GOT3 (cell line): ENCODE measurements at places on chromosomes 13 and 19.

GRCh38 chr19:1313695-1314613 is 28.3 kb downstream of the EFNA2 start:
- no peak for DNase-seq

- DNase-seq, result no peak
Measured at GRCh38 chr19:46475986-46476385, 4.6 kb upstream of the PNMA8A start.

DNA sequence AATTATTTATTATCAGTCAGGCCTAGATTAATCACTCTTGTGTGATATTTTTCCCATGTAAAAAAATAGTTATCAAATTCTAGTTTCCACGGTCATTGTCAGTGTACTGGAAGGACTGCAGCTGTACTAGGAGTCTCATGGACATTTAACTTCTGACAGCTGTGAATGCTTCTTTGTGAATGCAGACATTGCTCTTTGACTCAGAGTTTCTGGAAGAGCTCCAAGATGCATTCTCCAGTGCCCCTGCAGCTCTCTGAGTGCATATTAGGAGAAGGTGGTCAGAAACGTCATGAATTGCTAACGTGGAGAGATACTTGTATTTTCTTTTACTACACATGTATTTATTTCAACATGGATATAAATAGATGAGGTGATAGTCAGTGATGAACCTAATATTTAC is 9.7 kb upstream of the SLITRK5 start:
- no peak for DNase-seq

GRCh38 chr19:3456925-3457527 is 23.3 kb downstream of the SMIM24 start:
- no peak for DNase-seq

DNA sequence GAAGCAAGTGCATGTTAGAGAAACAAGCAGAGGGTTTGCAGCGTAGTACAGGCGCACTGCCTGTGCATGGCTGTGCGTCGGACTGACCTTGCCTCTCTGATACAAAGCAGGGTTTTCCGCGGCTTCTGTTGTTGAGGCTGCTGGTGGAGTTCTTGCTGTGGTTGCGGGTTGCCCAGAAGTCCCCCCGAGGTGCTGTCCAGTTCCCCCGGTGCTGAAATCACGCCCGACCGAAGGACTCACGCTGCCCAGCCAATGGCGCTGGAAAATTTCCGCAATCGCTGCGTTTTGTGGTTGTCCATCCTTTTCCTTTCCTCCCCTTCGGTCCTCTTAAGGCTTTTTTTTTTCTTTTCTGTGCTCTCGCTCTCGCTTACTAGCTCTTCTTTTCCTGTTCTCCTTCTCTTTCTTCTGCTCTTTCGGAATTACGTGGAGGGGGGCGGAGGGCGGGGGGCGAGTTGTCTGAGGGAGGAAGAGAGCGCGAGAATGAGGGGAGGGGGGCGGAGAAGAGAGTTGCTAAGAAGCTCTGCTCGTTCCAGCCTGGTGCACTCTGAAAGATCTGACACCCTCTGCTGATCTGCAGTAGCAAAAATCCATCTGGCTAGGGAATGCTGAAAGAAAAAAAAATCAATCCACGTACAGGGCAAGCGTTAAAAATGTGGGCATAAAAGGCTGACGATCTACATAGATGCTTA is at the start of gene SLITRK1:
SLITRK1 (minus strand) TSS at position 558 of the 689 bp plus-strand sequence. CDS start 967 bp downstream, outside the sequence.
- no peak for DNase-seq

DNA sequence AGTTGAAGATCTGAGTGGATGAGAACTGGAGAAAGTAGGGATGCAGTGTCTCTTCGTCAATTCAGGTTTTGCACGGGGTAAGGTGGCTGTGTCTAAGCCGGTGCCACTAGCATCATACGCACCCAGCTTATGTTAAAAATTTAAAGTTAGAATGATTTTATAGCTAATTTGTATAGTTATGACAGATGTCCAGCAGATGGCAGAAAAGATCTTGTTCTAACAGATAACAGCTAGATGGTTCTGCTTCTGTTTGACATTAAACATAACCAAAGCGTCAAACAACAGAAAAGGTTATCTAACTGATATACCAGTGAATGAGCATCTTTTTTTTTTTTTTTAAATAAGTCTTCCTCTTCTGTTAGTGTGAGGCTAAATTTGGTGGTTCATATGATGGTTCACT is 18.8 kb upstream of the EDDM13 start:
- no peak for DNase-seq

GRCh38 chr13:64704121-64704649 is 2526.0 kb downstream of the PCDH9 start:
- no peak for DNase-seq

- no peak for DNase-seq
Measured at GRCh38 chr19:56839652-56840450, 675 bp downstream of the PEG3 start.

GRCh38 chr13:110228936-110229904 is 77.7 kb downstream of the COL4A1 start:
- no peak for DNase-seq

DNA sequence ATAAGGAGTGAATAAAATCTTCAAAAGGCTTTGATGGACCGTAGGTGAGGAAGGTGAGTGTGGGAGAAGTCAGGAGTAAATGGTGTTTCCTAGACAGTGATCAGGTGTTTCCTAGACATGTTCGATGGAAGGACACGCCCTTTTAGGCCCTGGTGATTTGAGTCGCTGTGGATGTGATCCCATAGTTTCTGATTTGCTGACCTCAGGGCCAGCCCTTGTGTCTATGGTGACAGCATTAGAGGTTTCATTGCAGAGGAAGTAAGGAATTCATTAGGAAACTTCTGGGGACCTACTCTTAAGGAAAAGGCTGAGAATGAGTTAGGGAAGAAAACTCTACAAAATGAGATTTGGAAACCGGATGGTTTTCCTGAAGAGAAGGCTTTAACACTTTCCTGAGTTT is 31.5 kb upstream of the RNF113B start:
- no peak for DNase-seq

DNA sequence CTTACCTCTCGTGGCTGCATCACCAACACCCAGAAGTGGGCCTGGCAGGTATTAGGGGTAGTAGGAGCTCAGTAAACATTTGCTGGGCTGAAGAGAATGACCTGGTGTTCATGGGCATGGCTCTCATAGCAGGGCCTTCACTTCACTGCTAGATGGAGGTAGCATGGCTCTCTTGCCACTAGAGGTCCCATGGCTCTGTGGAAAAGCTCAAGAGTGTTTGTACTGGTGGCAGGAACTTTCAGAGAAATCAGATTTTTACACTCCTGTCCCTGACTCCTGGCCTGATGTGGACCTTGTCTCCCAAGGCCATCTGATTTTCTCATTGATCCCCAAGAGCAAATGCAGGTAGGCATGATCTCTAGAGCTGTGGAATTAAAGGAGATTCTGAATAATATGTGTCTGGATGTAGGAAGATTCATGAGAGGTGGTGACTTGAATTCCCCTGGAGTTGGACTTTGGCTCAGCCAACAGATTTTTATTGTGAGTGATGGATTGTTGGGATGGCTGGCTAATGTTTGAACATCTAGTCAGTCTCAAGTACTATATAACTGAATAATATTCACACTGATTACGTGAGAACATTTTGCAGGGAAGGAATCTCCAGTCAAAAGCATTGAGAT is 5.7 kb downstream of the ZNF574 start:
- DNase-seq, result no peak

DNA sequence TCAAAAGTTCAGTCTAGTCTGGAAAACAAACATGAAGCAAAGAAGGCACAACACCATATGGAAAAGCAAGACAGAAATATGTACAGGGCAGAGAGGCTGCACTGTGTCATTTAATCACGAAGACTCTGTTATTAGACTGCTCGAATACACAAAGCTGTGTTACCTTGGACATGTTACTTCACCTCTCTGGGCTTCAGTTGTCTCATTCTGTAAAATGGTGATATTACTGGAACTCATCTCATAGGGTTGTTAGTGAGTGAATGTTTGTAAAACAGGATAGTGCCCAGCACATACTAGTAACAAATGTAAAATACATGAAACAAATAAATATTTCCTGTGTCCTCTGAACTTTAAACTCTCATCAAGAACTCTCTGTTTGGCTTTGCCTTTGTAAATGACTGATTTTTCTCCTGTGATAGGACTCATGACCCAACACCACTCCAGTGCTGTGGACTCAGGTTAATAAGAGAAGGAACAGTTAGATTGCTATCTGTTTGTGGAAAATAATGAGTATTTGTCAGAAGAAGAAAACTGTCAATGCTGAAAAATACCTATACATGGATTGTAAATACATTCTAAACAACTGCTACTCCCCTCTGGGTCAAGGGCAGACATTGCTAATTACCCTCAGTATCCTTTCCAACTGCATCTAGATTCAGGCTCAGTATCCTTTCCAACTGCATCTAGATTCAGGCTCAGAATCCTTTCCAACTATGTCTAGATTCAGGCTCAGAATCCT is 62.3 kb downstream of the ZIC5 start:
- DNase-seq, result no peak

- DNase-seq, result no peak
Measured at GRCh38 chr13:77042566-77043177, 15.7 kb upstream of the FBXL3 start.

DNA sequence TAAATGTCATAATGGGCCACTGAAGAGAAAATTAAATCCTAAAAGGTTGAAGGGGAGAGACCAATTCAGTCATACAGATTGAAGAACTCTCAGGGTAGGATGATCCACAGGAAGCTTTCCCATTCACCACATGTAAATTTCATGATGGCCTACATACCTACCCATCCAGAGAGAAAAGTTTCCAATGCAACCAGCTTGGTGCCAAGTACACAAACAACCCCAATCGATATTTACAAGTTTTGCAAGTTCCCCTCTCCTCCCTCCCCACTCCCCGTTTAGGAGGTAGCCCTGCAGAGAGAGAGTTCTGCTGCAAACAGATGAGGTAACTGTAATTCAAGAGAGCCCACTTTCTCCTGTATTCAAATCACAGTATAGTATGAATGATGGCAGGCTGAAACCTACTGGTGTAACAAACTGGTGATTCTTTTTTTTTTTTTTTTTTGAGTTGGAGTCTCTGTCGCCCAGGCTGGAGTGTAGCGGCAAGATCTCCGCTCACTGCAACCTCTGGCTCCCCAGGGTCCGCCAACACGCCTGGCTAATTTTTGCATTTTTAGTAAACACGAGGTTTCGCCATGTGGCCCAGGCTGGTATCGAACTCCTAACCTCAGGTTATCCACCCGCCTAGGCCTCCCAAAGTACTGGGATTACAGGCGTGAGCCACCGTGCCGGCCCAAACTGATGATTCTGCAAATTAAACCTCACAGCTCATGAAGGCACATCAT is 14.4 kb downstream of the FOXO1 start:
- no peak for DNase-seq

DNA sequence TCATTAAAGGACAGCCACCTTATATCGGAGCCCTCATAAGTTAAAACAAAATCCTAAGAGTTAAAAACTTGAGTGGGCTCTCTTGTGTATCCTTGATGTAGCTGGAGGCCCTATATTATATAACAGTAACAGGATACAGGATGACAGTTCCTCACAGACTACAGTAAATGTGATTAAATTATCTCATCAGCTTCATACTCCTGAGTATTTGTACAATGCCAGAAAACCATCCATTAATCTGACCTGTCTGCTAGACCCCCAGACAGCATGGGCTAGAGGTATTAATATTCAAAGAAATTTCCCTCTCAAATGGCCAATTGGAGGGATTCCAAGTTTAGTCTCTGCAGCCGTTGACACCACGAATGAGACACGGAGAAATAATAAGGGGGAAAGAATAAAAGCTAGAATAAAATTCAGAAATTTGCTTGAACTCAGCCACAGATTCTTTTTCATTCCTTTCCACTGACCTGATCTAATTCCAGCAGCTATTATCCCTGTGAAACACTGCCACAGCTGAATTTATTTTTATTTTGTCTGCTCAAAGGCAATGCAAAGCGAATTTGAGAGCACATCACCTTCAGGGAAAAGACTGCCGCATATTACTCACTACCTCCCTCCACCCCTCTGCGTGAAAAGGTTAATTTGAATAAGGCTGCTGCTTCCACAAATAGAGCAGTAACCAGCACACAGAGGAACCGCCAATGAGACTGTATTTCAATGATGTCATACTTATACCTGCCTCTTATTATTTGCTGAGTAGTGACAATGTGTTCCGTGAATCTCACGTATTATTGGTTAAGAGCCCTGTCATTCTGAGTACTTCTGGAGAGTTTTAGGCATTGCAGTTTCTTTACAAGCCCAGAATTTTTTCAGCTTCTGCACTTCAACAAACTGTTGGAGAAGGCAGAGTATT is 155.9 kb upstream of the KLF12 start:
- no peak for DNase-seq

DNA sequence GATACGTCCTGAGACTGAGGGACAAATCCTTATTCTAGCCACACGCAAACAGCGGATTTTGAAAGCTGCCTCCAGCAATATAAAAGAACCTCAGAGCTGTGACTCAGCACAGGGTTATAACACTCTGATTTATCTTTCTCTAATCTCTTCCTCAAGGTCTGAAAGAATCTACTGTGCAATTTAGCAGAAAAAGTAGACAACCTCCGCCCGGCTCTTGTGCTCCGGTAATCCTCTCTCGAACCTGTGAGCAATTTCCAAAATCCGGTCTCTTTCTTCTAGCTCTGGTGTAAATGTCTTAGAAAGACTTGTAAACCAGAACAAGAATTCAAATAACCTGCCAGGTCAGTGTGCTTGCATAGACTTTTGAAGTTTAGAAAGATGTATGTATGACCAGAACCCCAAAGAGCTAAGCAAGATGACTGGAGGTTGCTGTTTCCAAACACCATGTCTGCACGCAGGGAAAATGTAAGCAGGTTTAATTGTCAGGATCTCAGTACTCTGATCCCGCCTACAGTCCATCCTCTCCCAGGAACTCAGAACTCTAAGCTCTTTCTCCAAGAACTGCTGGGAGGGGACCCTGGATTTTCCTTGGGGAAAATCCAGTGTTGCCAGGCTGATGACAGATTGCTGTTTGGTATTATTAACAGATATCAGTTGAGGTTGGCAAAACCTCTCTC is 338.1 kb downstream of the RFC3 start:
- no peak for DNase-seq

- DNase-seq, result no peak
Measured at GRCh38 chr13:93926425-93926824, 553.1 kb downstream of the DCT start.

GRCh38 chr19:11435833-11436313 is 438 bp downstream of the PRKCSH start:
- no peak for DNase-seq

DNA sequence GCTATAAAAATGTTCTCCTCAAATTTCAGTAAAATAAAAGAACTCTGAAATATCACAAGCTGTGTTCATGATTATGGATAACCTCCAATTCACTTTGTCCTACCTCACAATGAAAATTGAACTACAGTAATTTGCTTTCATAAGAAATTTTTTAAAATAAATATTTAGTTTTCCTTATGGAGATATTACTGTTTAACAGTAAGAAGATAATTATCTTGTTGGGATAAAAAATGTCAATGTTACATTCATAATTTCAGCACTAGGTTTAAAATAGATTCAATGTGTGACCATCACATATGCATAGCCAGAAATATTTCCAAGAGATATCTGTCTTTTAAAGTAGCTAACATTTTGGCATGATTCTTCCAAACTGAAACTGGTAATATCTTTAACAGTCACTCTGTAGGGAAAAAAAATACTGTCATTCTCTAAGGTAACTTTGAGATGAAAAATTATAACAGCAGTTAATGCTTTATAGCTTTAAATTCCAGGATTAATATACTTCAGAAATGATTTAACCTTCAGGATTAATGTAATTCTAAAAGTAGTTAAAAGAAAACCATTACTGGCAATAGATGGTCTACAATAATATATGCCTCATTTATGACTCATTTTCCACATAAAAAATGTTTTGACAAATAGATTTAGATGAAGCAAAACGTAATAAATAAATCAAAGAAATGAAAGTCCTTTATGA is 91.3 kb downstream of the SPRY2 start:
- DNase-seq, result no peak
